NCI-H1417 (cell line): ENCODE measurements at places on chromosomes 6 and 20.

- DNase-seq = no peak
These were observed 462.0 kb upstream of the ARID1B start for GRCh38 chr6:156315146-156315545.

DNA sequence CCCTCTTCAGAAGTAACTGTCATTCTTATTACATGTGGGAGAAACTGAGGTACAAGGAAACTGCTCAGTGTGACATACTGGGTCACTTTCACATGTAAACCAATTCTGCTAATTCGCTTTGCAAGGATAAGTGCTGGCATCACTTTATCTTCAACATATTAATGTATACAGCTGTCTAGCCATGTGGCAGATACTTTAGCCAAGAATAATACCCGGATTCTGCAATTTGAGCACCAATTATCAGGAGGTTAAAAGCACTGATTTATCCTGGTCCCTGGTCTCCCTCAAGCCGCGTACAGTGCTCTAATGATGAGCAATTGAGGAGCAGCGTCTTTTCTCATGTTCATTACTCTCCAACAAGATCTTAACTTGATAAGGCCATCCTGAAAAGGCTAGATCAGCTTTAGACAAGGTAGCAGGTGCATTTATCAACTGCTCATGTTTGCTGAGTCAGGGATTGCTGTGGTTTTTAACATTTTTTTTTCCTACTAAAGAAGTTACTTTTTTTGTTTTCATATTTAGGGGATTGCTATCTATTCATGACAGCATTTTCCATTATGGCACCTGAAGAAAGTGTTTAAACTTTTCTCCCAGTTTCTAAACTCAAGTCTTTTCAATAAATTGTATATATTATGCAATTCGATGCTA lies 1066.3 kb upstream of the MAP3K7 start:
- peak; percentile 63 for DNase-seq

- no peak for DNase-seq
These were observed 21.0 kb upstream of the IFNGR1 start for GRCh38 chr6:137240168-137240567.

DNA sequence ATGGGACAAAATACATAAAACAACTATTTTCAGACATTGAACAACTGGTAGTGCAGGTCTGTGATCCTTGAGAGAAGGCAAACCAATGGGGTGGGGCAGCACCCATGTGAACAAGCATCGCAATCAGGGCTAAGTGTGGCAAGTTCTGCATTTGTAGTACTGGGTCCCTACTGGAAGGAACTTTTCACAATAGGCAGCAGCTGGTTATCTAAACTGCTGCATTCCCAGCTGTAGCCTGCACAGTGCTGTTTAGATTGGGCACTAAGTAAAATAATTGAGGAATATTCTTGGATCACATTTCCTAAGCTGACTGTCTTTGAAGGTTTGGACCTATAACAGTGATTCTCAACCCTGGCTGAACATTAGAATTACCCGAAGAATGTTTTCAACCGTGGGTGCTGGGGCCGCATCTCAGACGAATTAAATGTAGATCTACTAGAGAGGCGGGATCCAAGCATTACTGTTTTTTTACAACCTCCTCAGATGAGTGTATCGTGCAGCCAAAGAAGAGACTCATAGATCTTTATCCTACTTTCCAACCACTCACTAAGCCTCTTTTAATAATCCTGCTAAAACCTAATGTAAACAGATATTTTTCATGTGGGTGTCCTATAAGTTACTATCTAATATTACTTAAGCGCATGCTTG lies 12.4 kb upstream of the MAP3K4 start:
- DNase-seq = no peak

DNA sequence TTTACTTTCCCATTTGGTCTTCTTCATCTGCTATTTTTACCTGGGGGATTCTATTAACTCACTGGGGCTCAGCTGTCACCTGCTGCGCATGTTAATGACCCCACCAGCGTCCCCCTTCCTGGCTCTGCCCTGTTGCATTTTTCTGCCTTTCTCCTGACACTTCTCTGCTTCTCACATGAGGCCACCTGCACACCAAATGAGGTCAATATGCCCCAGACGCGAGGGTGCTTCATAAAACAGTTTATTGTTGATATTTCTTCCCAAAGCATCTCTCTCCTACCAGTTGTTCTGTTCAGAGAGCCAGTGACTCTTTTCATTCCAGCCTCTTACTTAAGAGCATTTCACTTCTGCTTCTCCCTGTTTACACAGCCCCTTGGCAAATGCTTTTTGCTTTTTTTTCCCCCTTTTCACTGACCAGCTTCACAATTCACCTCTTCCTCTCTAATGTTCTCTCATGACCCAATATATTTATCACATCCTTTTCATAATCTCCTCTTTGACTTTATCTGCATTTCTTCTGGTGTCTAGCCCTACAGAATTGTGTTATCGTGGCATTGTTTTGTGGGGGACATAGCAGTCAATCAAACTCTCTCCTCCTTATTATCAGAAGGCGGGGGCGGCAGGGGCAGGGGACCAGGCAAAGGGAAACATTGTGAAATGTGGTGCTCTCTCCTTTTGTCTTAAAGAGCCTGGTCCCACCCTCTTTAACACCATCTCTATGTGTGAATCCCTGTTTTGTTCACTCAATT lies 545.8 kb upstream of the CITED2 start:
- peak; percentile 60 for DNase-seq

GRCh38 chr6:43709654-43710303 lies 22.2 kb upstream of the MRPS18A start:
- DNase-seq = no peak

DNA sequence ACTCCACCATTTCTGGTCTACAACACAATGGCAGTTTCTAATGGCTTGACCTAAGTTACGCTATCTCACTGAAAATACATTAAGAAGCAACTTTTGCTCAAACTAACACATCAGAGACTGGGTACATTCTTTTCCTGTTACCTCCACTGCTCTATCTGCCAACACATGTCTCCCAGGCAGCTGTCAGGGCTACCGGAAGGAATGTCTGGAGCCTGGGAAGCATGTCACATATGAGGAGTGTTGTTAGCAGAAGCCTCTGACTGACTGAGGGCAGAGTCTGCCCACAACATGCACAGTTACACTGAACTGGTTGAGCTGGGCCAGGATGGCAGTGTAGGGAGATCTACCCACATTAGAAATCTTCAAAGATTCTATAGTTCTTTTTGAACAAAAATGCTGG lies 264.5 kb downstream of the KIF16B start:
- no peak for DNase-seq

DNA sequence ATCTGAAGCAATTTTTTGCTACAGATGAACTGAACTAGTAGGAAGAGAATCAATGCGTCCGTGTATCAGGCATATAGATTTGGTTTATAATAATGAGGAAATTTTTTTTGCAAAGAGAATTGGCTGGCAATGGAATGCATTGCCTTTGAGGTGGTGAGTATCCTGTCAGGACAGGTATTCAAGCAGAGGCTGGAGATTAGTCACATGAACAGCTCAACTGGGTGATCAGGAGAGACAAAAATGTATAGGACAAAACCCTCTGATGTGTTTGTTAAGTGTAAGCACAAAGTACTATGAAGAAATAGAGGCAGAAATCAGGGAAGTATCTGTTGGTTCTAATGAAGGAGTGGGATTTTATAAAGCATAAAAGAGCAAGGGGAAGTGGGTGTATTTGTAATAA lies 80.5 kb downstream of the ISM1 start:
- DNase-seq = no peak

DNA sequence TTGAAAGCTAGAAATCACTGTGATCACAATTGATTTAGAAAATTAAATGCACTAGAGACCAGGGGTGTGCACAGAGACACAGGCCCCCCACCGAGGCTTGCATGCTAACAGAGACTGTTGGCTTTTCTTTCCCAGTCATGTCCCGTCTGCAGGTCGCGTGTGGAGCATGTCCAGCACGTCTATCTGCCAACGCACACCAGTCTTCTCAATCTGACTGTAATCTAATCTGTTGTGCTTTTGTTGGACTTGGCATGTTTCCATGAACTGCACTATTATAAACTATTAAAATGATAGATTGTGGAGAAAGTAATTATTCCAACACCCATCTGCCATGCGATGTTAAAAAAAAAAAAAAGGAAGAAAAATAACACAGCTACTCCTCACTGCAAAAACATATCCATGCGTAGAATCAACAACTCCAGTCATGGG lies 17.7 kb downstream of the MYLIP start:
- DNase-seq = peak; percentile 55

GRCh38 chr20:58111310-58112016 lies 117.0 kb downstream of the ANKRD60 start:
- DNase-seq = no peak

GRCh38 chr6:37630281-37630799 lies 67.3 kb downstream of the MDGA1 start:
- no peak for DNase-seq

DNA sequence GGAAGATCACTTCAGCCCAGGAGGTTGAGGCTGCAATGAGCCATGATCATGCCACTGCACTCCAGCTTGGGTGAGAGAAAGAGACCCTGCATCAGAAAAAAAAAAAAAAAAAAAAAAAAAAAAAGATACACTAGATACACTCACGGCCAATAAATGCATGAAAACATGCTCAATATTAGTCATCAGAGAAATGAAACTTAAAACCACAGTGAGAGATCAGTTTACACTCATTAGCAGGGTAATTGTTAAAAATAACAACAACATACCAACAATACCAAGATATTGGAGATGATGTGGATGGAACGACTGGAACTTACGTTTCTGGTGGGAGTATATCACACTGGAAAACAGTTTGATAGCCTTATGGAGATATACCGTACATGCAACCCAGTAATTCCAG lies 29.9 kb downstream of the HS3ST5 start:
- DNase-seq = no peak

DNA sequence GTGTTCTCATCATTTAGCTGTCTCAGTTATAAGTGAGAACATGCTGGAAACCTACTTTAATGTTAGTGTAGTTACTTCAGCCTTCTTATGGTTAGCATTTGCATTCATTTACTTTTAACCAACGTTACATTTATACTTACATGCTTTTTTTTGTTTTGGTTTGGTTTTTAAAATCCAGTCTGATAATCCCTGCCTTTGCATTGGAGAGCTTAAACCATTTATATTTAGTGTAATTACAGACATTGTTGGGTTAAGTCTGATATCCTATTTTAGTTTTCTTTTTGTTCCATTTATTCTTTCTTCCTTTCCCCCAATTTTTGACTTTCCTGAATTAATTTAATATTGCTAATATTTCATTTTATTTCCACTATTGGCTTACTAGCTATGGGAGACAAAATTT lies 70.2 kb downstream of the AIG1 start:
- no peak for DNase-seq

DNA sequence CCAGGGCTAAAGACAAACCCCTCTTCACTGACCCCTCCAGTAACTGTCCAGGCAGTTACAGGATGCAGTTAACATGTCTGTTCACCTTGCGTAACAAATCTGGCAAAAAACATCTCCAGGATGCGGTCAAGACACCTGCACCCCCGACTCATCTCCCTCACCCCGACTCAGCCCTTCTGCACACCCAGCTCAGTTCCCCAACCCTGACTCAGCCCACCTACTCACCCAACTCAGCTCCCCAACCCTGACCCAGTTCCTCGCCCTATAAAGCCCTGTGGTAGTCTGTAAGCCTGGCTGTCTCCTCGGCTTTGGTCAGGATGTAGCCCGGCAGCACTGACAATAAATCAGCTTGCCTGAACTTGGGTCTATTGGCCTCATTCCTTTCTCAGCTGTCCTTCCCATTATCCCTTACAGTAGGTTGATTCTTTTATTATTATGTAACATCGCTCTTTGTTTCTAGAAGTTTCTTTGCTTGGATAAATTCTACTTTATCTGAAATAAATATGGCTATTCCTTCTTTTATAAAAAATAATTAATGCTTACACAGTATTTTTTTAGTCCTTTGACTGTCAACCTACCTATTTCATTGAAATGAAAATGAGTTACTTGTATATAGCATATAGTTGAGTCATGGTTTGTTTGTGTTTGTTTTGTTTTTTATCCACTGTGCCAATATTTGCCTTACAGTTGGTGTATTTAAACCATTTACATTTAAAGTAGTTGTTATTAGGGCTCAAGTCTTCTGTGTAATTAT lies 12.9 kb upstream of the ADTRP start:
- no peak for DNase-seq

DNA sequence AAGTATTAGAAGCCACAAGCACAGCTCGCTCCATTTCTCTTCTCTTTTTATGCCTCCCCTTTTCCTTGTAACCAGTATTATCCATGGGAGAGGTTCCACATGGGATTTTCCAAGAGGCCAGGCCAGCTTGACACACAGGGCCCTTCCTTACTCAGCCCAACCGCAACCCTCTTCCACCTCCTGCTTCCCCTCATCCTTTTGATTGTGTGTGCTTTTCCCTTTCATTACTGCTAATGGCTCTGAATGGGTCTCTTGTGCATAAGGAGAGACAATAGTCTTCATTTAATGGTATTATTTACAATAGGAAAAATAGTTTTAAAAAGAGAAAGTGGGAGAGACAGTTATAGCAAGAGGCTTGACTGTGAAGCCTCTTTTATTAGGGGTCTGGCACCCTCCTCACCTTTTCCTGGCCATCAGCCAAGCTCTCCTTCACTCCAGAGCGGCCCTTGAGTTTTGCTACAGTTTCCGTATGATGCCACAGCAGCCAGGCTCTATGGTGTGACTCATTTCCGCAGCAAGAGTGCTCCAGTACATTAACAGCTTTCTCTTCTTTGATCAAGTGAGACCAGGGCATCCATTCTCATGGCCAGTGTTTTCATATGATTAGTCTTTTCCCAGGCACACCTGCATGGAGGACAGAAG lies 579.5 kb downstream of the TFAP2B start:
- peak; percentile 90 for DNase-seq

DNA sequence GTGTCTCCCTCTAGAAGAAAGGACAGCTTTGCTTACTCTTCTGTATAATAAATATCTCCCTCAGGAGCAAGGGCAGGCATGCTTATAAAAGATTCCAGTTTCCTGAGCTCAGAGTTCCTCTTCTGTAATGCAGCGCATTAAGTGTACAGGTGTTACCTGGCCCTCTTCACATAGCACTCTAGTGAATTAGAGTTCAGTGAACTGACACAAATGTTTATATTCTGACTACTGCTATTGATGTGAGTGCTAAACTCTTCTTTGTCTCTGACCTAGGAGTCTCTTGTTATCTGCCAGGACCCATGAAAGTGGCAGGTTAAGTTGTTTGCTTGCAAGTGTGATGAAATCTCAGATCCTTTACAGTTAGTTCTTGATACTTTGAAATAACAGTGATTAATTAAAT lies 33.5 kb downstream of the CYB5R4 start:
- peak; percentile 9 for DNase-seq

- DNase-seq = peak; percentile 28
These were observed 53.7 kb downstream of the ANKRD60 start for GRCh38 chr20:58174708-58175280.

GRCh38 chr6:52839124-52840055 lies 1.2 kb downstream of the GSTA5 start:
- DNase-seq = peak; percentile 64
